ENCODE measurements at places on chromosomes 12 and 14. TPM values are rescaled to one million over a fixed set of nuclear protein-coding genes. Genes with fewer than 3 reads are reported as not detected.

- DNase-seq: no peak
Observed at GRCh38 chr14:32006263-32007110, 70.6 kb upstream of the ARHGAP5 start.

DNA sequence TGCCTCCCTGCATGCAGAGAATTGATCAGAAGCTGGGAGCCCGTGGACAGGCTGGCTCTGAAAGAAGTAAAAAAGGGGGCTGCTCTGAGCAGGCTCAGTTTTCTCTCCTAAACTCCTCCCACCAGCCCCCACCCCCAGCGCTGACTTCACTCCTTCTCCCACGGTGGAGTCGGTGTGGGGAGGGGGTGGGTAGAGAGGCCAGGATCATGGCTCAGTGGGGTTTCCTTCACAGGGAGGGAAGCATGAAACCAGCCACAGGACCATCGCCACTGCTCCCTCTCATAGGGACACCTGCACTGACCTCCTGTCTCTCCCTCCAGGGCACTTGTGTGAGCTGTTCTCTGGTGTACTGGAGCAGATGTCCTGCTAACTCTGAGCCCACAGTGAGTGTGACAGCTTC, 78.9 kb downstream of the STAB2 start:
- no peak for DNase-seq

GRCh38 chr14:95741038-95741490, 27.1 kb upstream of the TCL1A start:
- DNase-seq: no peak

DNA sequence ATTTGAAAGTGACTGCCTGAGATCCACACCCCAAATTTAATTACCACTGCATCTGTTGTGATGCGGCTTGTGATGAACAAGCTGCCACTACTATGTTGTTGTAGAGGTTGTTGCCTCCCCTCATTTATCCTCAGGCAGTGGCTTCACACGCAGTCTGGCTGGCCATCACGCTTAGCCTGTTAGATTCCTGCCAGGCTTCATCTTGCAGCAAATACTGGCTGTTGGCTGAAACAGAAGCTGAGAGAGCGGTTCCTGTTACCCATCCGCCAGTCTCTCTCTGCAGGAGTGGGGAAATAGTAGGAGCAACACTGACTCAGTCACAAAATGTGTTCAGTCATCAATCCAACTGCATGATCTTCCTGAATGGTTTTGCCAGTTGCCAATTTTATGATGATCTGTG, 934.4 kb downstream of the FLRT2 start:
- no peak for DNase-seq

DNA sequence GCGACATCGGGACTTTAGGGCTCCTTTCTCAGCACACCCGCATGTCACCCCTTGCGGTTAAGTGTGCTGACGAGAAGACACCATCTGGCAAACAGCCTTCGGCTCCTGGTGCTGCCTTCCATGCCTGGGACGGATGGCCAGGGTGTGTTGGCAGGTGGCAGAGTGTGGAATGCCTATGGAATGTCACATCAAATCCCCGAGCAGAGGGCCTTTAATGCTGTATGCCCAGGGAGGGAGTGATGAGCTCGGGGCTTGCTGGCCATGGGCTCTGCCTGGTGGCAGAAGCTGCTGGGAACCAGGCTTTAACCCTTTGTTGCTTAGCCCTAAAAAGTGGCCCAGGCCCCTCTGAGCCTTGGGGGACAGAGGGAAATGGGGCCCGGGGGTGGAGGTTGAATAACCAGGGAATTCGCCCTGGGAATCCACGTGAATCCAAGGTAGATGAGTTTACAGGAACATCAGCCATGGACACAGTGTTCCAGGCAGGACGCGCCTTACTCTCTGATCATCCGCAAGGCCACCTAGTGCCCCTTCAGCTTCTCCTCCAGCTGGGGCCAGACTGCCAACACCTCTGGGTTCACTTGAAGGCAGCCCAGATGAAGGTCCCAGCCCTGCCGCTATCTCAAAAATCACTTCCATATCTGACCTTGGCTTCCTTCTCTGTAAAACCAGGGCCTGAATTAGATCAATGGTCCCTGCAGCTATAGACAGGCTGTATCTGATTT, 17.4 kb downstream of the FAM181A start:
- no peak for DNase-seq

DNA sequence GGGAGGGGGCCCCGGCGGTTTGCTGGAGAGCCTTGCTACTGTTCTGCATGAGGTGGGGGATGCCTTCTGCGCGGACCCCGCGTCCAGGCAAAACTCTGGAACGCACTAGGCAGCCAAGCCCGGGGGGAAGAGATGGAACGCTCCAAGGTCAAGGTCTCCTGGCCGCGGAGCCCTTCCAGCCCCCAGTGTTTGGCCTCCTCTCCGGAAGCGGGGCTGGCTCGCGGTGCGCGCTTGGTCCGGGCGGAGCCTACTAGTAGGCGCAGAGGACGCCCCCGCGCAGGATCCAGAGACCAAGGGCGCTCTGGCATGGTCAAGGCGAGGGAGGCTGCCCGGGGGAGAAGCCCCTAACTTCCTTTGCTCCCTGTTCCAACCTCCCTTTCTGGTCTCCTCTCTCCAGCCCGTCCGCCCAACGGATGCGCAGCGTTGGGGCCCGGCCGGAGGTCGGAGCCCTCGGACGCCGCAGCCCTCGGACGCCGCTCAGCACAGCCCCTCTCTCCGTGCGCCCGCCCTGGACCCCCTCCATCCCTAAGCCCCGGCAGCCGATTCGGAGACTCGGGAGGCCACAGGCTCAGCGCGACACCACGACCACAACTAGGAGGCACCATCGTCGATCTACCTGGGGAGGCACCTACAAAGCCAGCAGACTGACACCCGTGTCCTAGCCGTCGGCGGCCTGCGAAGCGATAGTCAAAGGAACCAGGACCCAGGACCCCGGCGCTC, 669 bp upstream of the KCNK13 start:
- DNase-seq: peak; percentile 24

GRCh38 chr14:25677111-25677510, 627.2 kb upstream of the STXBP6 start:
- no peak for DNase-seq

- DNase-seq: no peak
Observed at GRCh38 chr12:27732281-27732680, 21.6 kb downstream of the MRPS35 start.

DNA sequence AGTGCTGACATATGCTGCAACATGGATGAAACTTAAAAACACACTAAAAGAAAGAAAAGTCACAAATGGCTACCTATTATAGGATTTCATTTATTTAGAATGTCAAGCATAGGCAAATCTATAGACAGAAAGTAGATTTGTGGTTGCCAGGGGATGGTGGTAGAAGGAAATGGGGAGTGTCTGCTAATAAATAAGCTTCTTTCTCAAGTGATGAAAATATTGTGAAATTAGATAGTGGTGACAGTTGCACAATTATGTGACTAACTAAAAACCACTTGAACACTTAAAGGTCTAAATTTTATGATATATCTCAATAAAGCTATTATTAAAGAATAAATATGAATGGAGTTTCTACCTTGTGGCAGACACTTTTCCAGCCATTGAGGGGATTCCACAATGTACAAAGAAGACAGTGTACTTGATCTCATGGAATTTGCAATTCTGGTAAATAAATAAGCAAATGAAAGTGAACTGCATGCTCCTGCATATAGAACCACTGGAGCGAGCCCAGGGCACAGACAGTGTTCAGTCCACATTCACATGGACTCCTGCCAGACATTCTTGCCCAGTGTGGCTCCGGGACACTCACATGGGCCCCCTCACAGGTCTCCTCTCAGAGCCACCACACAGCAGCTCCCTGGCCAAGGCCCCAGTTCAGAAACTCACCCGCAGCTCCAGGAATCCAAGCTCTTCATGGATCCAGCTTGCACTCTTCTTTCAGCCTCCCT, 107.1 kb upstream of the ARID2 start:
- no peak for DNase-seq

GRCh38 chr12:116735951-116736599, 1.8 kb downstream of the SPRING1 start:
- DNase-seq: no peak

DNA sequence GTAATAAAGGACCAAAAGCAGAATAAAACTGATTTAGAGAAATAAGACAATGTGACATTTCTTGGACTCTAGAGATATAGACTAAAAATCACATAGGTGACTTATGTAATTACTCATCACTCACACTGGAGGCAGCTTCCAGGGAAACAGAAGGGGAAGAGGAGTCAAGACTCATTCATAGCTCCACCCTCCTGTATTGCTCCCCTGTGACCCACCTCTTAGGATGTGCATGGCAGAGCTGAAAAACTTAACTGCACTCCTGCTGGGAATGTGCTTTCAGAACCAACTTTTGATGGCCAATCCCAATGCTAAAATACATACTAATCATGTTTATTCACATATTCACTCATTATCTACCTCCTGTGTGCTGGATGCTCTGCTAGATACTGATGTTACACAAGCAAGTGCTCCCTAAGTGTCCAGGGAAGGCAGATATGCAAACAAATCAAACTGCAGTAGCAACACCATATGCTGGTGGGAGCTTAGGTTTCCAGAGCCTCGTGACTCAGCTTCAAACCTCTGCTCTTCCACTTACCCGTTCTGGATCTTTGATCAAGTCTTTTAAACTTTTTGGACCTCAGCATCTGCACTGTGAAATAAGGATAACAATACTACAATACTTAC, 316.1 kb downstream of the GALC start:
- DNase-seq: no peak

DNA sequence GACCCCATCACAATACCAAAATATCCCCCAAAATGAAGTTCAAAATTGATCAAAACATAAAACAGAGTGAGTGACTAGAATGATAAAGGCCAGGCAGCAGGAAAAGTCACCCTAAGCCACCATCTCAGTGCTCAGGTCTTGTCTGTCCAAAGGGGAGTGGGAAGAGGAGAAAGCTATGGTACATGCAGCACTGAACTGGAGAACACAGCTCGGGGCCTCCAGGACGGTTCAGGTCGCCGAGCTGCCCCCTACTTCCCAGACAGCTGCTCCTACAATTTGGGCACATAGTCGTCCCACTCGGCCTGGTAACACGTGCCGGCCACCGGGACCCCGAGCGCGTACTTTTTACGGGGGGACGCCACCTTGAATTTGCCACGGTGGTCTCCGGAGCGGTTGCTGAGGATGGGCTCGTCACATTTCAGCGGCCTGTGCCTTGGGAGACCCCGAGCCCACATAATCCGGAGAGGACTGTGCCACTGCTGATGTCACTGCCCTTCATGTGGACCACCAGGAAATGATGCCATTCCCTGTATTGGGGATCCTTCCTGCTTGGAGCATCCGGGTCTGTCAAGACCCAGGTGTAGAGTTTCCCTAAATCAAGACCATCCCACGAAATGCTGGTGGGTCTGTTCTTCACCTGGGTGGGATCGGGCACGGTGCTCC, 31.6 kb downstream of the AK7 start:
- DNase-seq: no peak

DNA sequence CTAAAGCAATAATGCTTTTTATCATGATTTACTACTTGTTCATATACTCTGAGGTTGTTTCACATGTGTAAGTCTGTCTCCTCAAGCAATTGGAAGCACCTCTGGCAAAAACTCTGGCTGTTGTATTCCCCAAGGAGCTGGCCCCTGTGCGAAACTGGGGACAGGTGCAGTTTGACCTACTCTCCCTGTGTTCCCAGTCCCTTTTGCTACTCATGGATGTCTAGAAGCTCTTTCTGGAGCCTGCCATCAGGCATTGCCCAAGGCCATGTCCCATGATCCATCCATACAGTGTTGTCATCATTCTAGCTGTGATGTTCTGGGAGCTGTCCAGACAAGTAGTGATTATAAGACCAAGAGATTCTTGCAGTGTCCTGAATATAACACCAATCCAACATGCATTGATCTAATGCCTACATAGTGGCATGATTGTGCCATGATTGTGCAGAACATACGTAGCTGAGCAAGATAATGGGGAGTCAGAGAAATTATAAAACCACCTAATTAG, 14.9 kb downstream of the AKAP6 start:
- DNase-seq: no peak

GRCh38 chr12:87198181-87198580, 831.0 kb downstream of the C12orf50 start:
- DNase-seq: no peak

DNA sequence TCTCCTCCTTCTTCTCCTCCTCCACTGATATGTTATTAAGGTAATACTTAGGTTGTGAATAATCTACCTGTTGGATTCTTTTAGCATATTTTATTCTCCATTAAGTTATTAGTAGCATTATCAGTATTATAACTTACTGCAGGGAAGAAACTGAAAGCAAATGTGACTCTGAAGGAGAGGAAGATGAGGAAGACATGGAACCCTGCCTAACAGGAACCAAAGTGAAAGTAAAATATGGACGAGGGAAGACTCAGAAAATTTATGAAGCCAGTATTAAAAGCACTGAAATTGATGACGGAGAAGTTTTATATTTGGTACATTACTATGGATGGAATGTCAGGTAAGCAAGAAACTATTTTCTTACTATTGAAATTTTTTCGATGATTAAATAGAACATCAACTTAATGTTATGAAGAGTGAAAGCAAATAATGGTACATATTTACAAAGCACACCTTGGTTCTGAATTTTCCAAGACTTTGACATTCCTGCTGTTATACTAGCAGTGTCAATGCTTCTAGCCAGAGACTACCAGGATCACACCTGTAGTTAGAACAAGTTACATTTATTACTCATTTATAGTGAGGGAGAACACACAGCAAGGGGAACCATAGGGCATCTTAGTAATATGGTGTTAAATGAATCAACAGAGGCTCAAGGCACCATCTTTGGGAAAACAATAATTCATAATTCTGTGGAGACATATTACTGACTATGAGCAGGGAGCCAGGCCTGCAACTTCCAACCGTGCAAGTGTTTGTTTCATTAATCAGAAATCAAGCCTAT, 42.0 kb upstream of the TOMM20L start:
- DNase-seq: no peak

DNA sequence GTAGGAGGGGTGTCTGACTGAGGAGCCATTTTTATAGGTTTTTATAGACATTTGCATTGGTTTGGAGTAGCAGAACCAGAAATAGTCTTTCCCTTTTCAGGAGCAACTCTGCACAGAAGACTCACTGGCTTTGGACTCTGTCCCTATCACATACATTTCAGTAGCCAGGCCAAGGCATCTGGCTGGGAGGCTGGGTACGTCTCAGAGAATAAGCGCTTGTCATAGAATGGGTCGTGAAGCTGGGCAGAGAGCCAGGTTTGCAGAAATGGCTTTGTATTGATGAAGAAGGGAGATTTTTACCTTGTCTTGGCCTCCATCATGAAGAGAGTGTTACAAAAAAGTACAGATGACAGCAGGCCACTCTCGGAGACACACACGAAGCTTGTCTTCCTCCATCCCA, 98.6 kb downstream of the CACNA1C start:
- no peak for DNase-seq

- no peak for DNase-seq
Observed at GRCh38 chr12:42575717-42576116, 13.8 kb downstream of the PRICKLE1 start.

- no peak for DNase-seq
Observed at GRCh38 chr14:61503167-61503801, 181.9 kb downstream of the PRKCH start.

Gene MED13L
- total RNA-seq: 68.3 TPM

Gene PMCH
- total RNA-seq: not detected

Gene TBK1
- total RNA-seq: 10.4 TPM

Gene NINJ2
- total RNA-seq: 18.1 TPM

Gene SMOC1
- 0.56 TPM for total RNA-seq

Gene PIK3C2G
- not detected for total RNA-seq

Gene FAM90A1
- total RNA-seq: 0.44 TPM

Gene LMNTD1
- not detected for total RNA-seq

Measured in heart right ventricle (tissue), 16 donors.